ENCODE measurements at places on chromosomes 13 and 19.

GRCh38 chr13:112056284-112056727 is 10.6 kb upstream of the SOX1 start:
- no peak for DNase-seq

- DNase-seq, result no peak
These were observed 138.1 kb downstream of the KDM4B start for GRCh38 chr19:5106971-5107370.

DNA sequence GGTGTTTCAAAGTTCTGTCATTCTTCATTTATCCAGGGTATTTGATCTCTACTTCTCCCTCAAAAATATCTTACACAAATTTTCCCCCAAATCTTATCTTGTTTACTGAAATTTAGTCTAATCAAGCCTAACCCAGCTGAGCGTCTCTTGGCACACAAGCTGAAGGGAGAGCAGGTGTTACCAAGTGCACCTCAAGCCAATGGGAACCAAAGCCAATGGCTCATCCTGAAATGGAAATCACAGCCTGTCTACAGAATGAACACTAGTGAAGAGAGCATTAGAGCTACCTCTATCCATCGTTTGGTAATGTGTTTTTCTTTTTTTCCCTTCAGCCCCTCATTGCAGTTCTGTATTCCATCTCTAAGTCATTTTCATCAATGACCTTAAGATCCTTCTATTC is 1350.8 kb downstream of the OLFM4 start:
- no peak for DNase-seq

DNA sequence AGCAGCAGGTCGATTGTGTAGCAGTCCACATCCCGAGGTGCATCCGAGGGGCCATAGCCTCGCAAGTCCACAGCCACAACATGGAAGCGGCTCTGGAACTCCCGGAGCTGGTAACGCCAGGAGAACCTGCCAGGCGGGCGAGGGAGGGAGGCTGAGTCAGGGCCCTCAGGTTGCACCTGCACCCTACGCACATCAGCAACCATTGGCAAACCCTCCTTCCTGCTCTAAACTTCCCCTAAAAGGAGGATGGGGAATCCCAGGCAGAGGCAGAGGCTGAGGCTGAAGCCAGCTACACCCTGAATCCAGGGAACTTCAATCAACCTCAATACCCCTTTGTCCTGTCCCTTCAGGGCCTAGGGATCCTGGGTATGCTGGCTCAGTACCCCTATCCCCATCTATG is 977 bp downstream of the EPHX3 start:
- no peak for DNase-seq

DNA sequence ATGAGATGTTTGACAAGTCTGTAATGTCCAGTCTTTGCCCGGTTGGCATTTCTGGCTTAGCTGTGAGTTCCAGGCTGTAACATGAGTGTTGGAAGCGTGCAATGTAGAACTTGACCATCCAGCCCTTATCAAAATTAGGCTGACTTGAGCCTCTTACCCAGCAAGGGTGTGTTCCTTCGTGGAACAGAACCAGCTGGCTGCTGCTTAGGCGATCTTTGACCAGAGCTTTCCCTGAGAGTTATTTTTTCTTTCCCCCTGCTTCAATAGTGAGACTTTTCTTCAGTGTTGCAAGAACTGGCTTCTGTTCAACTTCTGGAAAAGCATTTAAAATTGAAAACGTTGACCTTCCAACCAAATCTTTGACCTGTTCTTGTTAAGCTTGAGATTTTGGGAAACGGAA is 6.5 kb downstream of the TNFSF13B start:
- no peak for DNase-seq

- DNase-seq, result peak; percentile 100
These were observed 63.4 kb downstream of the EFNB2 start for GRCh38 chr13:106471957-106472543.

- DNase-seq, result no peak
These were observed 5.4 kb upstream of the MBD3L3 start for GRCh38 chr19:7063764-7064418.

- no peak for DNase-seq
These were observed 6.2 kb downstream of the RPL28 start for GRCh38 chr19:55391702-55392615.

DNA sequence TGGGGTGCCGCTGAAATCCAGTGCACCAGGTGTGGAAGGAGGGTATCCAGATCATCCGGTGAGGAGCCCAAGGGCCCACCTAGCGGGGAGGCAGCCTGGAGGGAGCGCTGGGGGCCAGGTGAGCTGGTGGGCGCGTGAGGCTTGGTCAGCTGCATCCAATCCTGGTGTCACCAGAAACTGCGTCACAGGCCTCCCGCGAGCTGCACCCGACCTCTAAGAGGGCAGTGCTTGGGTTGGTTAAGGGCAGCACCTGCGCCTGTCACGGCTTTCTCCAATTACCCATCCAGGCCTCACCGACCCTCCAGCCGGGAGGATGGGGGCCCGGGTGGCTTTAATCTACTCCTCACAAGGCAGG is 284 bp downstream of the RNF17 start:
- DNase-seq, result no peak

GRCh38 chr19:30565636-30566035 is 193.5 kb downstream of the ZNF536 start:
- DNase-seq, result no peak

DNA sequence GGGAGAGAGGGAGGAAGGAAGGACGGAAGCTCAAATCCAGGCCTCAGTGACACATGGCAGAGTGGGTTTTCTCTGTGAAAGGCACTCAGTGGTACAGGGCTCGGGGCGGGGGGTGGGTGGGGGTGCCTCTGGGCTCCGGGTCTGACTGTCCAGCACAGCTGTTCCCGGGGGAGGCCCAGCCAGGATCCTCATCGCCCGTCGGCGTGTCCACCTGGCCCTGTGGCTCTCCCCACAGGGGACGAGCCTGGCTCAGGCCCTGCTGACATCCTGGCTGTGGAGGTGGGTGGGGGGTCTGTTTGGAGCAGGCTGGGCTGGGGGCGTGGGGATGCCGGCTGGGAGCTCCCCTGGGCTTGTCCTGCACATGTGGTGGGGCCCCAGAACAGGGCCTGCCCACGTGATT is 18.2 kb upstream of the MATK start:
- DNase-seq, result no peak

DNA sequence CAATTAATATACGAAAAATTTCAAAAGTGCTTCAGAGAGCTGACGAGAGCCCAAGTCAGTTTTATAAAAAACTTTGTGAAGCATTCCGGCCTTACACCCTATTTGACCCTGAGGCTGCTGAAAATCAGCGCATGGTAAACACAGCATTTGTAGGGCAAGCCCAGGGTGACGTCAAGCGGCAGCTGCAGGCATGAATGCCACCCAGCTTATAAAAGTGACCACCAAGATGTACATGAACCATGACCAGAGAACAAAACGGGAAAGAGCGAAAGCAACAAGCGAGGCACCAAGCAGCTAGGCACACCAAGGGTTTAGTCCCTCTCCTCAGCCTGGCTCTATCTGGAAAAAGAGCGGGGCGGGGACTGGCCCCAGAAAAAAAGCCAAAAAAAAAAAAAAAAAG is 6.0 kb downstream of the SIGLEC11 start:
- DNase-seq, result no peak

- DNase-seq, result no peak
These were observed 530.7 kb upstream of the SLITRK1 start for GRCh38 chr13:84413016-84413415.

- no peak for DNase-seq
These were observed 20.4 kb downstream of the PROZ start for GRCh38 chr13:113178896-113179167.

- DNase-seq, result no peak
These were observed 3.4 kb downstream of the EFNA2 start for GRCh38 chr19:1288833-1289685.

DNA sequence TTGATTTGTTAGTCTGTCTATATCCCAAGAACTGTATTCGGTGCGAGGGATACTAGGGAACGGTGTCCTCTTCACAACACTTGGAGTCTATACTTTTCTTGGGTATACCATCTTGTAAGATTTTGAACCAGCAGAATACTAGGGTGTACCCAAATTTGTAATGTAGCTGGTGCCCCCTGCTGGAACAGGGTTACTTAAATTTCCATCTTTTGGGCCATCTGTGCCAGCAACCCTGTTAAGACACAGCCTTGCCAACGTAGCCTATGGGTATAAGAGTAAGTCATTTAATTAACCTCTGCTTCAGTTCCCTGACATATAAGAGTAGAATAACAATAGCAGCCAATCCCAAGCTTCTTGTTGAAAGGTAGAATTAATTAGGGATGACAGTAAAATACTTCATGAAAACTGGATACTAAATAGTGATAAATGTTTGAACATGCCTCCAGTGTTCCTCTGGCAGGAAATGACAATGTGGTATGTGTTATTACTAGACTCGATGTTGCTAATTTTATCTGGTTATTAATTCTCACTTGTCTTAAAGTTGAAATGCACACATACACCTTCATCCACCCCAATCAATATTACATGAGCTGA is 607.6 kb downstream of the FGF9 start:
- DNase-seq, result no peak

DNA sequence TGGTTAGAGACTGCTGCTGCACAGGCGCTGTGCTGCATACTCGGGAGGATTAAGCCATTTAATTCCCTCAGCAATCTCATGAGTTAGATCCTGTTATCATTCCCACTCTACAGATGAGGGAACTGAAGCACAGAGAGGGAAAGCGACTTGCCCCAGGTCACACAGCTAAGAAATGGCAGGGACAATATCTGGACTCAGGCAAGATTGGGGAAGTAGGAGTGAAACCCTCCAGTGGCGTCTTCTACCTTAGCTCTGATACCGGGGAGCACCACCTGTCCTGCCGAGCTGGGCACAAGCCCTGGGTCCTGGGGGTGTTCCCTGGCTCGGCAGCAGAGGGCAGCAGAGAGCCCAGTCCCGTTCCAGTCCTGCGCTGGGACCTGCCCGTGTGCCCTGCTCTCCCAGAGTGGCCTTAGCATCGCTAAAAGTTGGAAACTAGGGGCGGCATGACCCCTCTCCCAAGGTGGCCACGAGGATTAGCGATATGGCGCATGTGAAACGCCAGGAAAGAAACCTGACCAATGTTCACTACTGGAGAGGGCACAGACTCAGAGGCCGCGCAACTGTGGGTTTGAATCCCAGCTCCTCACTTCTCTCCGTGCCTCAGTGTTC is 20.5 kb downstream of the CYTH2 start:
- DNase-seq, result no peak

- no peak for DNase-seq
These were observed 4.0 kb upstream of the RB1 start for GRCh38 chr13:48299591-48299990.

GRCh38 chr19:799076-799881 is 2.0 kb downstream of the PTBP1 start:
- DNase-seq, result no peak

DNA sequence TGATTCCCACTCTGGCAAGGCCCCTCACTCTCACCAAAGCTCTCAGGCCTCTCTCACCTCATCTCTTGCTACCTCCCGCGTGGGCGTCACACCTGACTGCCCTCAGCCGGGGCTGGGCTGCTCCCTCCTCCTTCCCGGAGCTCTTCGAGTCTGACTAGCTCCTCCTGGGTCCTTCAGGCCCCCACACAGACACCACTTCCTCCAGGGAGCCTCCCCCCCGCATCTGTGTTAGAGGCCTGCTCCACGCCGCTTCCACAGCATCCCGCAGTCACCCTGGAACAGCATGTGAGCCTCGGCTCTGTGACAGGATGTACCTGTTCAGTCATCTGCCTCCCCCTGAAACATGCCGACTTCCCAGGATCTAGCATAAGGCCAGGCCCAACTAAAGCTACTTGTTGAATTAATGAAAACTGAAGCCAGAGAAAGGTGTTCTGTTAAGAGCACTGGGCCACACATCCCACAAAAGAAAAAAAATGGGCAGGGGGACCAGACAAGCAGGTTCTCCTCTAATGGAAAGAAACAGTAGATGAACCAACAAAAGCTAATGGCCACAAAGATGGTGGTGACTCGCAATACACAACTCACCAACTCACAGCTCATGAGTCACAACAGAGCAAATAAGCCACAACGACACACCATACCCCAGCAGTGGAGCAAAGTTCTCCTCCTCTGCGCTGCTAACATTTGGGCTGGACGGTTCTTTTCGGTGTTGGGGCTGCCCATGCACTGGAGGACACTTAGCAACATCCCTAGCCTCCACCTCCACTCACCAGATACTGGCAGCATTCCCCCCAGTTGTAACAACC is 3.0 kb downstream of the PPP6R1 start:
- DNase-seq, result peak; percentile 60

DNA sequence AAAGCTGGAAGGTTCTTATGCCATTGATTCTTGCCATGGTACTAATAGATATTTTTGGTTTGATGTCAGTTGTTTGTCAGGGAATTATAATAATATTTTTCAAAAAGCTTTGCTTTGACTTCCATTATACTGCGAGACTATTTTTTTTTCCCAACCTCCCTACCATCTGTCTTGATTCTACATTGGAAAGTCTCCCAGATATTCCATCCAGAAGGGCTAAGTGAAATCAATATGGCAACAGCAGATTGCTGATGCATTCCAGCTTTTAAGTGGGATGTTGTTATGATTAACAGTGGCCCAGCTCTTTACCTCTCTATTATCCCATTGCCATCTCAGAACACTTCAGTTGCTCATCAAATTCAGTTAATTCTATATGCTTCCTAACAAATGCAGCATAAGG is 247.4 kb downstream of the OXGR1 start:
- no peak for DNase-seq

GRCh38 chr19:10899151-10899653 is 27.8 kb downstream of the CARM1 start:
- DNase-seq, result no peak

DNA sequence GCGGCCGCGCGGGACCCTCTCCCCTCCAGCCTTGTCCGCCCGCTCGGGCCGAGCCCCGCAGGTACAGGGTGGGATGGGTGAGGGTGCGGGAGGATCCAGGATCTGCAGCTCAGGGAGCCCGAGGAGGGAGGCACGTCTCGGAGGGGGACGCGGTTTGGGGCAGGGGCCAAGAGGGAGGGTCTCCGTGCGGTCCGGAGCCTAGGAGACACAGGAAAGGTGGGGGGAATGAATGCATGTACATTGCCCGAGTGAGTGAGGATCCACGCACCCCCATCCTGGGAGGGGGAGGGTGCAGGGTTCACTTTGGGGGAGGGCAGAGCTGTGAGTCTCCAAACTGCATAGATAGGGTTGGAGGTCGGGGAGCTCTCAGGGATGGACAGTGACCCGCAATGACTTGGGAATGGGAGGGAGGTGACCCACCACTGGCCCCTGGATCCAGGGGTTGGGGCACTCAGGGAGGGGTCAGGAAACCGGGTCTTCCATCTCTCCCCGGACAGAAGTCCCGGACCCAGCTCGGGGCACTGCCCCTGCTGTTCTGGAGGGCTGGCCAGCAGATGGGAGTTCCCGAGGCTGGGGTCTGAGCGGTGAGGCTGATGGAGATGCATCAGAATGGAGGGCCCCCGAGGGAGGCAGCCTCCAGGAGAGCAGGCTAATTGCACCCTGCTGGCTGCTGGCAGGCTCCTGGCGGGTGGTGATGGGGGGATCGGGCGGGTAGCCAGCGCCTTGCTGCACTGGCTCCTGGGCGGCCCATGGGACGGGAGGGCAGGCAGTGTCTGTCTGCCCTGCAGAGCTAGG is 547 bp downstream of the KCNN1 start:
- no peak for DNase-seq

GRCh38 chr13:51347099-51347498 is 7.6 kb downstream of the SERPINE3 start:
- no peak for DNase-seq

GRCh38 chr13:39672378-39673132 is 17.1 kb downstream of the COG6 start:
- DNase-seq, result no peak

GRCh38 chr19:30602661-30603350 is 230.6 kb downstream of the ZNF536 start:
- no peak for DNase-seq

Data from epithelial cell of prostate (primary cell).